ENCODE measurements at places on chromosomes 7 and 10. TPM values are rescaled to one million over a fixed set of nuclear protein-coding genes. Genes with fewer than 3 reads are reported as not detected.

GRCh38 chr10:33334153-33334804, at the start of gene NRP1:
Gene NRP1, minus strand, starts transcription at chr10:33334667. Its CDS starts 285 bp downstream, at chr10:33334382.
- ATAC-seq: peak; percentile 0

DNA sequence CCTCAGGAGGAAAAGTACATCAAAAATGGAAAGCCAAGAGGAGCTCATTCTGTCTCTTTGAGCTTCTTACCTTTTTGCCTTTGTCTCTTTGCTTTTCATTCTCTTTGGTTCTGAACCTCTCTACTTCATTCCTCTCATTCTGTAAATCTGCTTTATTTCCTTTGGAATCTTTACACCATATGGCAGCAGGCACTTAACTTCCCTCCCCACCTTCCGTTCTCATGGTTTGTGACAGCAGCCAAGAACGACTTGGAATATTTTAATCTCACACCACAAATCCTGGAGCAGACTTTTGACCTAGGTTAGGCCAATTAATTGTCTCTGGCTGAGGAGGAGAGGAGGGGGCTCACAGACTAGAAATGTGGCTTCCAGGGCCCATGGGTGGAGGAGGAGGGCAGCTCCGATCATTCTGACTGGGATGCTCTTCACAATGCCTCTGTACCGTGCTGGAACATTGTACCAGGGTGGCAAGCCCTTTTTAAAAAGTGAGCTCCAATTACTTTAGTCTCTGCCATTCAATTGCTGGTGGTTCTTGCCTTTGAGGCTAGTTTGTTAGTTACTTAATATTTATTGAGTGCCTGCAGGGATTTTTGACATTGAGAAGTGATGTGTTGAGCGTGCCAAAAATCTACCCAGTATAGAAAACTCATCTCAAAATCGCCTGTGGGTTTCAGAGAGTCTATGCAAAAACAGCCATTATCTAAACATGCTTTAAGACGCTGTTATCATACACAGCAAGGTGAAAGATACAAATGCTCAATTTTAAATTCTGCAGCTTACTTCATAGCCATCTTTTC, 386.6 kb downstream of the DPP6 start:
- ATAC-seq: no peak

GRCh38 chr10:101597091-101597900, 9.2 kb downstream of the DPCD start:
- ATAC-seq: no peak

DNA sequence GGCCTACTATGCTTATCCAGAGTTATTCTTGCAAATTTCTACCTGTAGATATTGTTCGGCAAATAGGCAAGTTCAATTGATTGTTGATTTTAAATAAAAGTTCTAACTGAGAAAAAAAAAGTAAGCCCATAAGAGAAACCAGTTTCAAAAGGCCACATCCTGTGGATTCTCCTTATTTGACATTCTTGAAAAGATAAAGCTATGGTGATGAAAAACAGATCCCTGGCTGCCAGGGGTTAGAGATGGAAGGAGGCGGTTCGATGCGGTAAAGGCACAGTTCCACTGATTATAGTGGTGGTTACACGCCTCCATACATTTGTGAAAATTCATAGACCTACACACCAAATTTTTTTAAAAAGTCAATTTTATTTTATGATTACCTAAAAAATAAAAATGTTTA, 347.8 kb downstream of the KCNMA1 start:
- no peak for ATAC-seq

- no peak for ATAC-seq
Measured at GRCh38 chr10:7501157-7501556, 90.3 kb upstream of the SFMBT2 start.

DNA sequence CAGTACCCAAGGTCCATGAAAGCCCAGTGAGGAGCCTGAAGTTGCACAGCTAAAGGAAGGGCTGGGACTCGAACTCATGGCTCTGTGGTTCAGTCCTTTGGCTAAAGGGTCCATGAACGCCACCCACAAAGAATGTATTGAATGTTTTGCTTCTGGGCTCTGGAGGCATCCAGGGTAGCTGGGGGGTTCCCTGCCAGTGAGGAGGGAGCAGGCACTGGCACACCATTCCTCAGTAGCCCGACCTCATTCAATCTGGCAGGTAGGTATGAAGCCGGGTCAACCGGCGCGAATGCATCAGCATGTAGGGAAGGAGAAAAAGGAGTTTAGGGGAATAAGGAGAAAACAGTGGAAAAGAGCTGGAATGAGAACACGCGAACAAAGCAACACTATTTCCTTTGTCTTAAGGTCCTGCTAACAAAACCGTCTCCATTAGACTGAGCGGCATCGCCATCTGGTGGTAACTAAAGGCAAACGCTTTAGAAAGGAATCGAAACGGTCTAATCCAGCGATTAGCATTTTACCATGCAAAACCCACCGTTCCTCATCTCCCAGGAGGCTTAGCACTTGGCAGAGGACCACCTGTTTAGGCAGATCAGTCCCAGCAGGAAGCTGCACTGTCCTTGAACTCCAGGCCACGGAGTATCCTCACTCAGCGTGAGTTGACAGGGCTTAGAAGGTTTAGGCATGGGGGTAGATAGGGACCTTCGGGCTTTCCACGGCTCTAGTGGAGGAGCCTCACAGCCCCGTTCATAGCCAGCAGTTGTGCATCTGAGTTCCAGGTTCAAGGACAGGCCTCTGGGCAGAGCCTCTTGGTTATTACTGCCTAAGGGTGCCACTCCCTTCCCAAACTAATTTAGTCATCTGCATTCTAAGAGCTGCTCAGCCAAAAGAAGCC, 122.8 kb downstream of the UBE2H start:
- peak; percentile 7 for ATAC-seq

Gene CLRN3
- not detected for total RNA-seq
